ENCODE measurements at places on chromosomes 12 and 14.
A peak's percentile ranks its signal among the peaks of the same experiment; 100 is the strongest.

GRCh38 chr14:93023039-93023438 lies 92.7 kb downstream of the ITPK1 start:
- DNase-seq: no peak

GRCh38 chr12:12467688-12468261 lies 94.9 kb downstream of the DUSP16 start:
- peak; percentile 40 for DNase-seq

DNA sequence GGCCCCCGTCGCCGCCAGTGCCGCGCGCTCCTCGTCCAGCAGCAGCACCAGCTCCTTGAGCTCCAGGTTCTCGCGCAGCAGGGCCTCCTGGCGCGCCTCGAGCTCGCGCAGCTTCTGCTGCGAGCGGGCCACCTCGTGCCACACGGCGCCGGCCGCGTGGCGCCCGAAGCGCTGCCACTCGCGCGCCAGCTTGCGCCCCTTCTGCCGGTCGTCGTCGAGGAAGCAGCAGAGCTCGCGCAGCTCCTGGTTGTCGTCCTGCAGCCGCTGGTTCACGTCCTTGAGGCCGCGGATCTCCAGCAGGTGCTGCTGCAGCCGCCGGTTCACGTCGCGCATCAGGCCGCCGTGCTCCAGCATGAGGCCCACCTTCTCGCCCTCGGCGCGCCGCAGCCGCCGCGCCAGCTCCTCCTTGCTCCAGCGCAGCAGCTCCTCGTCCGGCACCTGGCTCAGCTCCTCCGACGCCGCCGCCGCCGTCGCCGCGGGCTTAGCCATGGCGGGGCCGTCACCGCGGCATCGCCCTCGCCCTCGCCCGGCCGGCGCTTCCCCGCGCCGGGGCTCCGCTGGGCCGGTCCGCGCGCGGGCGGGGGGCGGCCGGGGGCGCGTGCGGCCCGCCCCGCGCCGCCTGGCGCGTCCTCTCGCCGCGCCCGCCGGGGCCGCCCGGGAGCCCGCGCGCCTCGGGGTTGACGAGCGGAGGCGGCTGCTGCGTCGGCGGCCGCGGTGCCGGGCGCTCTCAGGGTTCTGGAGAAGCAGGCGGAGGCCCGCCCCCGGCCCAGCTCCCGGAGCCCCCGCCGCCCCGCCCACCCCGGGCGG lies at the start of gene CCDC85C:
CCDC85C (minus strand) TSS at position 737 of the 807 bp plus-strand sequence; CDS start at position 489, 248 bp downstream.
- DNase-seq: no peak

- peak; percentile 92 for DNase-seq
These were observed at the start of gene LRP10 for GRCh38 chr14:22871224-22872032. Gene LRP10 (plus strand): TSS chr14:22871740. CDS start chr14:22872304, 564 bp downstream.

DNA sequence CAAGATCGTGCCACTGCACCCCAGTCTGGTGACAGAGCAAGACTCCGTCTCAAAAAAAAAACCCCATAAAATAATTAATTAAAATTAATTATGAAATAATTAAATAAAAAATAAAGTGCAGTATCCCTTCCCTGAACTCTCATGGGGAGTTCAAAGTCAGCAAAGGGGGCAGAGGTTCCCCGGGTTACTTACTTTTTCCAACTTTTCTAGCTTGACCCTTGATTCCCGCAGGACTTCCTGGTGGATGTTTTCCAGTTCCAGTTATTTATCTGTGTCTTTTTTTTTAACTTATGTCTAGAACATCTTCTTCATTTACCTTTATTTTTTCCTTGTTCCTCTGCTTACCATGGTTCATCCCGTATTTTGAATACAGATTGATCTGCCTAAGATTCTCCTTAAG lies 197.4 kb downstream of the EPS8 start:
- DNase-seq: no peak

- DNase-seq: peak; percentile 45
These were observed 9.7 kb downstream of the RHOF start for GRCh38 chr12:121783766-121784165.

DNA sequence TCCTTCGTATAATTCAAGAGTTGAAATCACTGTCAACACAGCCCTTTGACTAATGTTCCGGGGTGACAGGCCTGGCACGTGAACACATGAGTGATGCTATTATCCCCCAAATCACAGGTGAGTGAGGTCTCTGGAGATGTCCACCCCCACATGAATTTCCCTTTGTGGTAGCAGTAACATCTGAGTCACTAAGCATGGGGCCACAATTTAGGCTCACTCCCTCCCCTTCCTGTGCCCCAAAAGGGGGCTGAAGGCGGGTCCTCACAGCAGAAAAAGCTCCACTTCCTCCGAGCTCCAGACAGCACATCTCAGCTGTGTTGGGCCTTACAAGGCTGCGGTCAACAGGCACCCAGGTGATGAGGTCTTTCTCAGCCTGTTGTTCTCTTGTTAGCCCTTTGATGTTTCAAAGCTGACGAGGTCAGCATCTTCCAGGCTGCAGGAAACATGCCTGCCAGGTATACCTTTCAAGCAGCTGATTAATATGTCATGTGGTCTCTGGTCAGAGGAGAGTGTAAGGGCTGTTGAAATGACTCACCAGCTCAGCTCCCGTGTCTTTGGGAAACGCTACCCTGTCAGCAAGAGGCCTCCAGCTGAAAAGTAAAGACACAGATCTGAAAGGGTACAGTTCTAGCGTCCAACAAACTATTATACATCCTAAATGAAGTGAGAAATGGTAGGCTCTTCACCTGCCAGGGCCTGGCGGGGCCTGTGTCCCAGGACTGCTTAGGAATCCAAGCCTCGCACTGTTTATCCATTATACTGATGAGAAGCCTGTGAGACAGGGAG lies 107.3 kb downstream of the ZFP36L1 start:
- no peak for DNase-seq

GRCh38 chr12:69645031-69645430 lies 34.3 kb upstream of the LRRC10 start:
- DNase-seq: no peak

DNA sequence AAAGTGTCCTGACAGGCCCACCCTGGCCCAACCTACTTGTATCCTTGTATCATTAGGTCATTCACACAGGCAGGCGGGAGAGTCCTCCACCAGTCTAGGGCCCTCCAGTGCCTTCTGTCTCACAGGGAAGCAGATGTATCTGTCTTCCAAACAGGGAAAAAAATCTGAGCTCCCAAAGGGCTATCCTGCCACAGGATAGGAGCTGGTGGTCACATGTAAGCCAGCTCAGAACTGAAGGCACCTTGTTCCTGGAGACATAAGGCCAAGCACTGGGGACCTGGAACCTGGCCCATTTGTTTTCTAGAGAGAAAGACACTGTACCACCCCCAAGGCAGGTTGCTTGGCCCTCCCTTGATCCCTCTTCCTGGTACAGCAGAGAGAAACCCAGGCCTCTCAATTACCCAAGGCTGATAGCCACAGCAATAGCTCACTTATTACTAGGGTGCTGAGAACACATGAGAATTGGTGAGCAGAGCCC lies 19.4 kb upstream of the PLEKHH1 start:
- no peak for DNase-seq

- DNase-seq: no peak
These were observed 143.7 kb upstream of the FRMD6 start for GRCh38 chr14:51507906-51508511.

- peak; percentile 6 for DNase-seq
These were observed 69.1 kb upstream of the SSTR1 start for GRCh38 chr14:38138473-38139138.

DNA sequence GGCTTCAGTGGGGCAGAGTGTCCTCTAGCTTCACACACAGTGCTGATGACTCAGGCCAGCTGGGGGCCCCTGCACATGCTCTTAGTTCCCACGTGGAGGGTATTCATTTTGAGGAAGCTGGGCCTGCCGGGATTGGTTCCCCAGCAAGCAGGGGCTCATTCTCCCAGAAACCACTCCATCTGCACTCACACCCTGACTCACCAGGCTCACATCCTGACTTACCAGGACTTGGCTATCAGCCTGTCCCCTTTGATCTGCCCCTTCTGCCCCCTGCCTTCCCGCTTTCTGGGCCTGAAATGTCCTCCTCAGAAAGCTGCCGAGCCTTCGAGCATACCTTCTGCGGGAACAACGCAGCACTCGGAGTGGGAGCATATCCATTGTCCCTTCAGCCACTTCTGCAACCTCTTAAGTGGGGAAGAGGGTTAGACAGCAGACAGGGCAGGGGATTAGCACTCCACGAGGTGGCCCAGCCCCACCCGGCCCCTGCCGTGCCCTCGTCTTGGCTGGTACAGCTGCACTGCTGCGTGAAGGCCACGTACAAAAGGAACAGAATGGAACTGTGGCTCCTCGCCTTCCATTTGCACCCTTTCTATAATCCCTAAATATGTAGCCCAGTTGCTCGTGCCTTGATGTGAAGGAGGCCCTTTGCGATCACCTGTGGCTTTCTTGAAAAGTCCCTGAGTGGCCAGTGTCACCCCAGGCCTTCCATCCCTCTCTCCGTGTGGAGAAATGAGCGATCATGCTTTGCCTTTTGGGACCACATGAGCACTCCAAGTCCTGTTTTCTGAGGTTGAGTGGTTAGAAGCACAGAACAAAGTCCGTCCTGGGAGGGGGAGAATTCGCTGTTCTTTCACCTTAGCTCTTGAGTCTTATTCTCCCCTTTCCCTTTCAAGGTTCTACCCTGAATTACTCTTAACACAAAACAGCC lies 26.1 kb downstream of the TPCN1 start:
- DNase-seq: peak; percentile 77

DNA sequence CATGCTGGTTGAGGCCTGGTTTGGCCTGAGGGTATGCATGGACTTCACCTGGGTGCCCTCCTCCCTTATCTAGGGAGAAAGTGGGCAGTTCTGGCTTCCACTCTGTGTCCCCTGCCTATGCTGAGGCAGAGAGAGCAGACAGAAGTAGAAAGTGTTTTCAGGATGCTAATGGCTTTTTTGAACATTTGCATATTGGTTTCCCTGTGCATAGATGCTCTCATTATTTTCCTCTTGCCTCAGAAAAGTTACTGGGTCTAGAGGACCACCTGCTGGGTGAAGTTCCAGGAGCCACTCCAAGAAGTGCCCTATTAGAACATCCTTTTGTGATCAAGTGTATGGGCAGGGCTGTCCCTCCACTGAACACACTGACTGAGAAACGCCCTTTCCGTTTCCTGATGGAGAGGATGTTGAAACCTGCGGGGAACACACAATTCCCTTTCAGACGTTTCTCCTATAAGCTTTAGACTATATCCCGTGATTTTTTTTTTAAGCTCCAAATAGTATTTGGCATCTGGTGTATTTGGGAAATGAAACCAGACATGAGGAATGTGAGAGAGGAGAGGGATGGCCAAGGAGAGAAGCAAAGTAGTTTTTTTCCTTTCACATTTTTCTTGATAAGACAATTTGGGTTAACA lies 66.6 kb downstream of the DAAM1 start:
- DNase-seq: peak; percentile 30

- DNase-seq: no peak
These were observed 556 bp downstream of the PHETA1 start for GRCh38 chr12:111368291-111368787.

- DNase-seq: peak; percentile 79
These were observed at the start of gene RASSF8 for GRCh38 chr12:25958428-25959070. Gene RASSF8 (plus strand): TSS chr12:25958682. CDS start chr12:26055344, 96,662 bp downstream.

DNA sequence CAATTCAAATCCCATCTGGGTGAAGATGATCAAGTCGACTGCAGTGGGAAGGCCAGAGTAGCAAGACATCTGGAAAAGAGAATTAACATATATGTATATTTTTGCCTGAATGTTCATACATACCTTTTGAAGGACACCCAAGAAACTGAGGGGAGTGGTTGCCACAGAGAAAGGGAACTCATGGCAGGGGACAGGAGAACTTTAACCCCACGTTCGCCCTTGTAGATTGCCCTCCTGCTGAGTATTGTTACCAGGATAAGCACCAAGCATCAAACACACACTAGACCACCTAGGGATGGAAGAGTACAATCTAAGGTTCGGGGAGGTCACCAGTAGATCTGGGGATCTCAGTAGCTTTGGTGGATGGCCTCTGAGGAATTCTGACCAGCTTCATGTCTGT lies 9.7 kb downstream of the KRT1 start:
- no peak for DNase-seq

GRCh38 chr12:88566430-88566829 lies 13.8 kb downstream of the KITLG start:
- no peak for DNase-seq

Data from suppressor macrophage treated with lipopolysaccharide for 4 hours (primary cell).